Inflammatory macrophage treated with lipopolysaccharide for 1 hour (primary cell): ENCODE measurements at places on chromosomes 5 and 9.

DNA sequence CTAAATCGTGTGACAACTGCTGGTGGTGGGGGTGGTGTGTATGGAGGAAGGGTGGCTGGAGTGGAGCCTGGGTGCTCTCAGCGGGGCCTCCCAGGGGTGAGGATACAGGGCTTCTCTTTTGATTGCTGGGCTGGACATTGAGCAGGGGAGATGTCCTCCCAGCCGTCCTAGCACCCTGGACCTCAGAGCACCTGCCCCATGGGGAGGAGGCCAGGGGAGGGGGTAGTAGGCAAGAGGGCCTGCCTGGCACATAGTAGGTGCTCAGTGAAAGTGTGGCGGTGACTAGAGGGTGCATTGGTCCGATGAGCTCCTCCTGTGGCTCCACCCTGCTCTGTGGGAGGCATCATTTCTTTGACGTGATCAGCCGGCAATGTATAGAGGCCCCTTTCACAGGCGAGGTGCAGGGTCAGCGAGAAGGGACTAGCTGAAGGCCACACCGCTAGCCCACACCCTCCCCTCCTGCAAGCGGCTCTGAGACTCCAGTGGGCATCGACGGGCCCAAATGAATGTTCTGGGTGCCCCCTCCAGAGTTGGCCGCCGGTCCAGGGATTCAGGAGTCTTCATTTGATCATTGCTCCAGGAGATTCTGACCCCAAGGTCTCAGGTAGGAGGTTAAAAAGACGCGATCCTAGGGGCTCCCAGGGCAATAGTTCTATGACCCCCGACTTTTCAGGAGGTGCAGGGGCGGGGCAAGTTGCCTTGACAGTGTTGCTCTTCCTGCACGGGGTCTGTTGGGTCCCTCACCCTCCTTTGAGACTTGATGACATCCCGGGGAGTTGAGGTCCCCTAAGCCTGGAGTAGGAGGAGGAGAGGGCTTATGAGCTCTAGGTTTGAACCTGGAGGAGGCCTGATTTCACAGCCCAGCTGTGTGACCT lies 255.5 kb downstream of the PBX3 start:
- DNase-seq = no peak

- DNase-seq = no peak
Measured at GRCh38 chr9:19026375-19026774, 6.6 kb downstream of the SAXO1 start.

GRCh38 chr5:83919071-83920041 lies 198.7 kb upstream of the HAPLN1 start:
- DNase-seq = no peak

GRCh38 chr9:38066914-38067858 lies 1.8 kb downstream of the SHB start:
- DNase-seq = peak; percentile 30

DNA sequence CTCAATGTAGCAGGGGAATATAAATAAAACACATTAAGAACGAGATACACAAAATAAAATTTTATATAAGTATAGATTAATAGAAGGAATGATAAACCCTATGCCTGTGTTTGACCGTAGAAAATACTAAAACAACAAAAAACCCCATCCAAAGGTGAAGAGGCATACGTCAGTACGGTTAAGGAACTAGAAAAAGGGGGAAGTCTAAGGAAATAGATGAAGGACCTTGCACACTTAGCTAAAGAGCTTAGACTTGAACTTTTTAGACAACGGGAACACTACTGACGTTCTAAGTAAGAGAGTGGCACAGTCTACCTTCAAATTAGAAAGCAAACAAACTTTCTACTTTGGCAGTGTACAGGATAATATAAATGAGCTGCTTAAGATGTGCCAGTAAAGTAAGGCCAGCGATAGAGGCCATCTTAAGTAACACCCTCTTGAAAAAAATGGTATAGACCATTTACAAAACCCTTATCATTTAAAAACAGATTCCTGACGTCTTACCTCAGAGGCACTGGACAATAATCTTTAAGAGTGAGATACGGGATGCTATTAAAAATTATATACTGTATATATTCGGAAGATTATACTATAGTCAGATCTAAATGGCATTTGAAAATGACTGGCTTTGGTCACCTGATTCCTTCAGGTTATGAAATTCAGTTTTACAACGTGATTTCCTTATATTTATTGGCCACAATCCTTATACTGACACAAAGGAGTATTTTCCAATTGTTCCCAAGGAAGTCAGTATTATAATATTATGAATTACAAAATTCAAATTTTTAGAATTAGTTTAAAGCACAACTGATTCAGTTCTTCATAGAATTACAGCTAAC lies 8.5 kb downstream of the PANK3 start:
- no peak for DNase-seq

- no peak for DNase-seq
Measured at GRCh38 chr9:114285166-114285867, 37.6 kb upstream of the ORM1 start.

- no peak for DNase-seq
Measured at GRCh38 chr5:93462916-93463315, 118.1 kb downstream of the NR2F1-AS1 start.

DNA sequence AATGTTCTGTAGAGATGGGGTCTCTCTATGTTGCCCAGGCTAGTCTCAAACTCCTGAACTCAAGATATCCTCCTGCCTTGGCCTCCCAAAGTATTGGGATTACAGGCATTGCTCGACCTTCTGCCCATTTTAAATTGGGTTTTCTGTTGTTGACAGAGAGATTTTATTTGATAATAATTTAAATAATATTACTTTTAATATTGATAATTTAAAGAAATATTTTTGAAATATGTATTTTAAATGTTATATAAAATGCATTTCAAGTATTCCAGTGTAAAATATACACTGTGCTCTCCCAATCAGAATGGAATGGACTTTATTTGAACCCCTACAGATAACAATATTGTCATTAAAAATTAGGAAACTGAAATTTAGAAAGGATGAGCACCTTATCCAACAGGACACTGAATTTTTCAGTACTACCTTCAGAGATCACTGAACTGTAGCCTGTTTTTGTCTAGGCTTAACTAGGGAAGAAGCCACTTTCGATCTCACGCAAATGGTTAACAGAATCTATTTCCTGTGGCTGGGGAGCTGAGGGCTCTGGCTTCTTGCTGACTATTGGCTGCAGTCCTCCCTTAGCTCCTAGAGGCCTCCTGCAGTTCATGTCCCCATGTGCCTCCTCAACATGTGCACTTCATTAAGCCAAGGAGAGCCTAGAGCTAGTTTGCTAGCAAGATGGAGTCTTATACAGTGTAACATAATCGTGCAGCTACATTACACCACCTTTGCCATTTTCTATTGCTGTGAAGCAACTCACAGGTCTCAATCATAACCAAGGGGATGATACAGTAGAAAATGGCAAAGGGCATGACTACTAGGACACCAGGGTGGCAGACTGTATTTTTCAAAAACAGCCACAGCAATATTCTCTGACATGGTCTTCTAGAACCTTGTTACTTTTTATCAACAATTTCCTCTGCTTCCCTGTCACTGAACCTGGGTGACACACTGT lies 150.0 kb downstream of the CDC42SE2 start:
- DNase-seq = no peak

DNA sequence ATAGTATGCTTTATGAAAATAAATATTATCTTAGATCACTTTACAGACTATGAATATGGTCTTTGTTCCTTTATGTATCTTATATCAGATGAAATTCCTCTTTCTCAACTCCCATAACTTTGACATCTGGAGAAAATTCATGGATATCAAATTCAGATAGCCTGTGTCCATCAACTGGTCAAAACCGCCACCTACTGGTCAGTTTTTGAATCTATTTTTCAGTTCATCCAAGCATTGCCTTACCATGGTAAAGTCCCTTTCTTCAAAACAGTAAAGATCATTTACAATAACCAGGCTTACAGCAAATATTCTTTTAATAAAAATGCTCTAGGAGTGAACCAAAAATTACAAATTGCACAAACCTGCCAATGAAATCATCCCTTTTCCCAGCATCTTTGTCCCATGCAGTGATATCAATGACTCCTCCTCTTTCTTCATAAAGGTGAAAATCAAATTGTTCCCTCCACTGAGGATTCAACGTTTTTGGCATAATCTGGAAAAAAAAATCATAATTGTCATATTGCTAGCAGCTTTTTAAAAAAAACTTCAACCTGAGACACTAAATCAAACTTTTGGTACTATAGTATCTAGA lies 290.5 kb downstream of the SLF1 start:
- peak; percentile 23 for DNase-seq

- peak; percentile 48 for DNase-seq
Measured at GRCh38 chr5:39178171-39178570, 41.2 kb downstream of the FYB1 start.

DNA sequence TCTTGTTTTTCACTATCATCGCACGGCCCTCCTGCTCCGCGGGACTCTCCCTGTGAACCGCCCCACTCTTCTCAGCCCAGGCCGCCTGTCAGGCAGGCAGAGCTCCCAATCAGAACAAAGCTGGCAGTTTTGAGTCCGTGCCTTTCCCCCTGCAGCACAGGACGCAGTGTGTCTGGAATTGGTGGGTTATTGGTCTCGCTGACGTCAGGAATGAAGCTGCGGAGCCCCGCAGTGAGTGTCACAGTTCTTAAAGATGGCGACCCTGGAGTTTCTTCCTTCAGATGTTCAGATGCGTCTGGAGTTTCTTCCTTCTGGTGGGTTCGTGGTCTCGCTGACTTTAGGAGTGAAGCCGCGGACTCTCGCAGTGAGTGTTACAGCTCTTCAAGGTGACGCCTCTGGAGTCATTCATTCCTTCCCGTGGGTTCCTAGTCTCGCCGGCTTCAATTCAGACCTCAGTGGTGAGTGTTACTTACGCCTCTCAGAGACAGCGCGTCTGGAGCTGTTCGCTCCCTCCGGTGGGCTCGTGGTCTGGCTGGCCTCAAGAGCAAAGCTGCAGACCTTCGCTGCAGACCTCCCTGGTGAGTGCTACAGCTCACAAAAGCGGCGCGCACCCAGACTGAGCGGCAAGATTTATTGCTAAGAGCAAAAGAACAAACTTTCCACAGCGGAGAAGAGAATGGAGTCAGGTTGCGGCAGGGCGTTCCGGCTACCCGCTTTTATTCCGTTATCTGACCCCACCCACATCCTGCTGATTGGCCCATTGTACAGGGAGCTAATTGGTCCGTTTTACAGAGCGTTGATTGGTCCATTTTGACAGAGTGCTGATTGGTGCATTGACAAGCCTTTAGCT lies 7.4 kb downstream of the ZDHHC11B start:
- no peak for DNase-seq

DNA sequence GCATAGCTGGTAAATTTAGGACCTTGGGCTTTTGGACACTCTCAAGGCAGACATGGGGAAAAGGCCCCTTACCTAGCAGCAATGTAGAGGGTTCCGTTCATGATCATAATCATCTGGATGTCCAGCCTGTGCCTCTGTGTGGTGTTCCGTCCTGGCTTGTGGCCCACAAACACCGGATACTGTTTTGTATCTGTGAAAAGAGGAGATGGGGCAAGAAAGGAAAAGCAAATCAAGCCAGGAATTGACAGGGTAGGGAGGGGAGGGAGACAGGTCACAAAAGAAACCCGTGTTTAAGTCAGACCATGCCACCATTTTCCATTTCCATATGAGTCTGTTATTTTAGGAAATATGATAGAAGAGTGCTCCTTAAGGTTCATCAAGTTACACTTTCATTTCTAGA lies 72.5 kb downstream of the SEMA6A start:
- DNase-seq = no peak

DNA sequence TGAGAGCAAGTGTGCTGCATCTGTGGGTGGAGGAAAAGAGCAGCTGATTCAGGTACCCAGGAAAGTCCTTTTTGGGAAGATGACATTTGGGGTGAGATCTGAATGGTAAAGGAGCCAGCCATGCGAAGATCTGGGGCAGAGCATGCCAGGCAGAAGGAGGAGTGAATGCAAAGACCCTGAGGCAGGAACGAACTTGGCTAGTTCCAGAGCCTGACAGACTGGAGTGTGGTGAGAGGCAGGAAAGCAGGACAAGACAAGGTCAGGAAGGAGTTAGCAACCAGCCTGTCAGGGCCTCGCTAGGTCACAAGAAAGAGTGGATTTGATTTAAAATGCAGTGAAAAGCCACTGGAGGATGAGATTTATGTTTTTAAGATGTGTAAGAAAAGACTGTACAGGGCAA lies 28.2 kb downstream of the RGS7BP start:
- no peak for DNase-seq

DNA sequence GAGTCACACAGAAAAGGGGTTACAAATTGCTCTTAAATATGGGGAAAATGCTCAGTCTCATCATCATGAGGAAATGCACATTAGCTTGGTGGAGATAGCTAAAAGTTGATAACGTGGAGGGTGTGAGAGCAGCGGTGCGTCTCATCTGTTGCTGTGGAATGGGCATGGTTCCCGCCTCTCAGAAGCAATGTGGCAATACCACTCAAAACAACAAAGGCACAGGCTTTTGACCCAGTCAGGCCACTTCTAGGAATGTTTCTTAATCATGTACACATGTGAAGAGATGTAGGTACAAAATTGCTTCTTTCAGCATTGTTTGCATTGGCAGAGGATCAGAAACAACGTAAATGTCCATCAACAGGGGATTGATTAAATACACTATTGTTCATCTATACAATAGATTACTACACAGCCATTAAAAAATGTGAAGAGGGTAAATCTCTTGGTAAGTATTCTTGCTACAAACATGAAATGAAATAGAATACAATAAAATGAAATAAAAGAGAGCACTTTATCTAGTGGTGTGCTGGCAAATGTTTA lies 212.6 kb upstream of the MSX2 start:
- no peak for DNase-seq

DNA sequence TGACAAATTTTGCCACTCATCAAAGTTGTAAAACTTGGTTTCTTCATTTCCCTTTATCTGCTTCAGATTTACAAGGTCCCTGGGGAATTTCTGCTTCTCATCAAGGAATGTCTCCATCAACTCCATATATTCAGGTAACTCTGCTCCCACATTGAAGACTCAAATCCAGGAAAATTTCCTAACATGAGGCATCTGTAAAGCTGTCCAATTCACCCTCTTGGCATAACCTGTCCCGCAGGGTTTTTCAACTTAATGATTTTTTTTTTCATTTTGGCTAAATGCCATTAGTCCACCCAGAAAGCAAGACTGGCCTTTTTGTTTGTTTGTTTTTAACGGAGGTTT lies 50.2 kb upstream of the SLC30A5 start:
- DNase-seq = peak; percentile 16

DNA sequence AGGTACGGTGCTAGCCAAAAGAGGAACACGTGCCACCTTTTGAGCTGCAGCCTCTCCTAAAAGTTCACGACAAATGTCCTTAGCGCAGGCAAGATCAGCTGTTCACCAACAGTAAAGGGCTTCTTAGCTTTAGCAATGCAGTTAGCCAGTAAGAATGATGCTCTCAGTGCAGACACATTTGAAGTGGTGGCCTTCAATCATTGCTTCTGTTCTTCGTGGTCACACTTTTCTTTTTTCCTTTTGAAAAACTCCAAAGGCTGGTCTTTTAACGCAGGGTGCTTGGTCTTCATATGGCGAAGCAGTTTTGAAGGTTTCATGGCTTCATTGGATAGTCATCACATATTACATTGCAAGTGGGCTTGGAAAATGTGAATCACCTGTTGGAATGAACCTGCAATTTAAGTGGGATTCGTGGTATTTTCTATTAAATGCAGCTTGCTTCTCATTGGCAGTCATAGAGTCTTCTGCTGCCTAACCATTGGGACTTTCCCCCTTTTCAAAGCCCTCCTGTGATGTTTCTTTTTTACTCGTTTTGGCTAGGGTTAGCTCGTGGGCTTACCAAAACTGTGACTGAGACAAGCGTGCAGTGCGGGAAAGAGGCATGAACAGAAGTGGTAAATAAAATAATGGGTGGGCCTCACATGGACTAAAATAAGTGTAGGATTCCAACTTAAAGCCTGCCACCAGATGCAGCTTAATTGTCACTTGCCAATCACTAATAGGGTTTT lies 100.9 kb downstream of the MRPL36 start:
- DNase-seq = no peak
